ENCODE measurements at places on chromosomes 2 and 18.

- no peak for DNase-seq
Observed at GRCh38 chr18:78813156-78813555, 166.5 kb upstream of the SALL3 start.

GRCh38 chr2:215377283-215377682 is 58.6 kb downstream of the FN1 start:
- no peak for DNase-seq

- no peak for DNase-seq
Observed at GRCh38 chr2:183543222-183543621, 419.0 kb downstream of the NUP35 start.

DNA sequence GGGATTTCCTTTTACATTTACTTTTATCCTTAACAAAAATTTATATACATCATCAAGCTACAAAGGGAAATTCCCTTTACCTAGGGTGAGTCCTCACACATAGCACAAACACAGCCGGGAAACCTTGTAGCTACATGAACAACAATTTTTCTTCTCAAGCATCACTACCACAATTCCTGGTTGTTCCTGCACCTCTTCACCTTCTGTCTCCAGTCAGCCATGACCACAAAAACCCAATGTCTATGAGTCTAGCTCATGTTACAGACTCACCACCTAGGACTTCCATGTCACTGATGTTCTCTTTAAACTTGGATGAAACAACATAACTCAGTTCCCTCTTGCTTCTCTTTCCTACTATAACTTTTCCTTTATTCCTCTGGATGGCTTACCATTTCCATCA is 460.4 kb downstream of the MBD2 start:
- no peak for DNase-seq

GRCh38 chr2:224786848-224787247 is 70.7 kb upstream of the CCDC195 start:
- no peak for DNase-seq

- no peak for DNase-seq
Observed at GRCh38 chr2:215879977-215880940, 133.1 kb downstream of the MREG start.

DNA sequence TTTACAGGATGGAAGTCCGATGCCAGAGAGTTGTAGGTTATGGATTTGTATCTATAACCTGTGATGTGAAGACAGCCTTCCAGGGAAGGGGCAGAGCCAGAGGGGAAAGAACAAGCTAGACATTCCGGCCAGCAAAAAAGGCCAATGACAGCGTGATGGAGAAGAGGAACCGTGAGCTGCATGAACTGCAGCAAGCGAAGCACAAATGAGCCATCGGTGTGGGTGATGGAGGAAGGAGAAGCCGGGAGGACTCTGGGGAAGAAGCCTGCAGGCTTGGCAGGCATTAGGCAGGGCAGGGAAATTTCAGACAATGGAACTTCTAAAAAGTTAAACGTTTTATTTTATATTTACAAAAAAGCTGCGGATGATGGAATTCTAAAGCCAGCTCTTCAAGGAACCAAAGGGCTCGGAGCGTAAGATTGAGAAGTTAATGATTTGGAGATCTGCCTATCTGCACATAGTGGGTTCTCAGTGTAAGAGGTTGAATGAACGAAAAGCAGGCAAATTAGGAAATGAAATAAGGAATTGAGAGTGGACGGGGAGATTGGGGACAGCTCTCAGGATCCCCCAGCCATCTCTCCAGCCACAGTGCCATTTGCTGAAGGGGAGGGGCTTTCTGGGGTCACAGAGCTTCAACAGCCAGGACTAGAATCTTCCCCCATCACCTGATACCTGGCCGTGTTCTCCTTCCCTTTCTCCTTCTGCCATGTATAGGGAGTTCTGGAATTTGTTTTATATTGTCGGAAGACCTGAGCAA is 28.4 kb downstream of the NGEF start:
- no peak for DNase-seq

DNA sequence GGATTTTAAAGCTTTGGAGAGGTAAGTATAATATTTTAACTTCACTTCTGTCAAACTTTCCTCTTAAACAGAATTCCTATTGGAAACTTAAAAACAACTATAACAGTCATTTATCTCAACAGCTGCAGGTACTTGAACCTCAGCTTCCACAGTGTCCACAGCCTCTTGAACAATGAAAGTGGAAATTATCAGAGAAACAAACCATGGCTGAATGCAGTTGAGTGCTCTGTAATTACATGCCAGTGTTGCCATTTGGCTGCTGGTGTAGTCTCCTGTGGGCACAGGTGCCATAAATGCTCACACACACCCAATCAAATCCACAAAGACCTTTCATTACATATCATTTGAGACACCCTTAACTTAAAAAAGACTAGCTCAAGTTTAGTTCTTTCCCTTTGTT is 125.1 kb downstream of the CPS1 start:
- DNase-seq: no peak

DNA sequence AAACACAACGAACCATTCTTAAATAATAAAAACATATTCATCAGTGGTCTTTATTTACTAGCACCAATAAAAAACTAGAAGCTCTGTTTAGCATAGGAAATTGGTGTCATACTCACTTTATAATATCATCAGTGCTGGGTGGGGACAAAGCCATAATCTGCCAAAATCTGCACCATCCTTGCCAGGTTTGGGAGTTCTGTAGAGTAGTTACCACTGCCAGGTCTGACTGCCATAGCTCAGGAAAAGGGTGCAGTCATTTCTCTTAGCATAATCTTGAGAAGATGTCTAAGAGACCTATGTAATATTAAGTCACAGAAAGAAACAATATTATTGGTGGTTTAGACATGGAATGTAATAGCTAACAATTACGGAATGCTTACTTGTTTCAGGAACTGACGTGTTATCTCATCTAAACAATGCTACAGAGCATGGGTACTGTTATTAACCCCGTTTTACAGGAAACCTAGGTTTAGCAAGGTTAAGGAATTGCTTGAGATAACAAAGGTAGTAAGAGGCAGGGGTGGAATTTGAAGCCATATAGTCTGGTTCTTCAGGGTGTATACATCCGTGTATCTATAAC is 1.6 kb upstream of the MARCHF7 start:
- no peak for DNase-seq

DNA sequence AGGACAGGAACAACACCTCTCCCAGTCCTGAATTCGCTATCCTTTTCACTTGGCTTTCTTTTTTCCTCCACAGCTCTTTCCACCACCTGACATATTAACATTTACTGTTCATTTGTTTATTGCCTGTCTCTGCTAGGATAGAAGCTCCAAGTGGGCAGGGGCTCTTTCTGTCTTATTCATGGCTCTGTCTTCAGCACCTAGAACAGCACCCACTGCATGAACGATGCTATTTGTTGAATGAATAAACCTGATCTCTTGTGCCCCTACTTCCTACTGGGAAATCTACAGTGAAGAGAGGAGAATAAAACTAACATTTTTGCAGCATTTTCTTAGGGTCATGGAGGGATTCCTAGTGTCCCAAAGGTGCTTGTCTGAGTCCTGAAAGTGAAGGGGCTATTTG is 24.4 kb upstream of the GAREM2 start:
- DNase-seq: no peak

- no peak for DNase-seq
Observed at GRCh38 chr2:36727550-36727949, 31.0 kb downstream of the VIT start.

DNA sequence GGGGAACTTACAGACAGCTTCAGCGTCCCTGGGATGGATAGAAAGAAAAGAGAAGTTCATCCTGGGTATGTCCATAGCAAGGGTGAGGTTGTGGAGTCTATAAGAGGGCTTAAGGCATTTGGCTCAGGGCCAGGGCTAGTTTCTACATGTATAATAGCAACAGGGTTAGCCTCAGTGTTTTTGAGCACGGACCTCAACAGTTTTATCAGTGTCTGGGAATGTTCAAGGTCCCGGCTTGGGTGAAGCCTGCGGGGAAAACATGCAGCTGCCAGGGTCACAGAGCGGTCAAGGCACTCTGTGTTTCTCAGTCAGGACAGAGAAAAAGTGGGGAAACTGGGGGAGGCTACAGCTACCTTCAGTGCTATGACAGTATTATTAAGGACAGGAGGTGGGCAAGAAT is 427.7 kb upstream of the HS6ST1 start:
- no peak for DNase-seq

GRCh38 chr2:43406651-43407279 is 180.4 kb upstream of the ZFP36L2 start:
- DNase-seq: no peak

- no peak for DNase-seq
Observed at GRCh38 chr2:239589270-239589825, 188.5 kb upstream of the HDAC4 start.

DNA sequence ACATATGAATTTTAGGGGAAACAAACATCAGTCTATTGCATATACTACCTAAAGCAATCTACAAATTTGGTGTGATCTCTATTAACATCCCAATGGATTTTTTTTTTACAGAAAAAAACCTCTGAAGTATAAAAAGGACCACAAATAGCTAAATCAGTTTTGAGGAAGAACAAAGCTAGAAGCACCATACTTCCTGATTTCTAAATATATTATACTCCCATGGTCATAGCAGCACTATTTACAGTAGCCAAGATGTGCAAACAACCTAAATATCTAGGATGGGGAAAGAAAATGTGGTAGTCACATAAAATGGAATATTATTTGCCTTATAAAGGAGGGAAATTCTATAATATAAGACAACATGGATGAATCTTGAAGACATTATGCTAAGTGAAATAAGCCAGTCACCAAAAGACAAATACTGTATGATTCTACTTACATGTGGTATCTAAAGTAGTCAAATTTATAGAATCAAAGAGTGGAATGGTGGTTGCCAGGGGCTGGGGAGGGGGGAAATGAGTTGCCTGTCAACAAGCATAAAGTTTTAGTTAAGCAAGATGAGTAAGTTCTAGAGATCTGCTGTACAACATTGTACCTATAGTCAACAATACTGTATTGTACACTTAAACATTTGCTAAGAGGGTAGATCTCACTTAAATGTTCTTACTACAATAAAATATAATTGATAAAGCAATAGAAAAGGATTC is 17.6 kb upstream of the CASP8 start:
- DNase-seq: no peak

- no peak for DNase-seq
Observed at GRCh38 chr2:239731998-239732665, 293.0 kb downstream of the NDUFA10 start.

DNA sequence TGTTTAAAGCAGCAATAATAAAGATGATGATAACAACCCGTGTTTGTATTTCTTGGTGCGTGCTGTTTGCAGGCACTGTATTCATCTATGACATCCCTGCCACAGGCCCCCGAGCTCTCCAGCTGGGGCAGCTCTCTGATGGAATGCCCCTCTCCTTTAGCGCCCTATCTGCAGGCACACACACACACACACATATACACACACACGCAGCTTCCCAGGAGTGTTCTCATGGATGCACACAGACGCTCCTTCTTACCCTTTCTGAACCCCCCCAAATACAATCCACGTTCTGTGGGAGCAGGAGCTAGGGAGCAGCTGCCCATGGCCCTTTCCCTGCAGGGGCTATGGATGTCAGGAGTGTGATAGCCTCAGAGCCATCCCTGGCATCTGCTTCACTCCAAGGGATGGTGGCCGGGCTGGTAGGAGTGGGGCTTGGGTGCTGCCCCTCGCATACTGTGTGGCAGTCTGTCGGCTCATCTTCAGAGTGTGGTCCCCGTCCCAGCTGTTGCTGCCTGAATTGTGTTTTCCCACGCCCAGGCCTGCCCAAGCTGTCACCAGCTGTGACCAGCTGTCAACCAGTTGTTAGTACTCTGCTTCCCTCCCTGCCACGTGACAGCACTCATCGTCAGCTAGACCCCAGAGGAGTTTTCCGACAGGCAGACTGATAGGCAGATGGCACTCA is 50.8 kb upstream of the MYCN start:
- no peak for DNase-seq

DNA sequence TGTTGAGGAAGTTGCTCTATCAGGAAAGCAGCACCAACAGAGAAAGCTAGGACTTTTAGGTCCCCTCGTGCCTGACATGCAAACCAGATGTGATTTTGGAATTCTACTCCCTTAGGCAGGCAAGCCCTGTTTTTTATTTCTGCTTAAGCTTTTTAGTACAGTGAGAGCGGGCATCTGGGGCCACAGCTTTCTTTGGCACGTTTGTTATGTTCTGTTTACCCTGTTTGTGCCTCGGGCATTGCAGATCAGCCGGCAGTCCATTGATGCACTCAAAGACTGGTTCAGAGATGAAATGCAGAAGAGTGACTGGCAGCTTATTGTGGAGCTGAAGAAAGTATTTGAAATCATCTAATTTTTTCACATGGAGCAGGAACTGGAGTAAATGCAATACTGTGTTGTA is 61.9 kb downstream of the EIF5B start:
- no peak for DNase-seq

DNA sequence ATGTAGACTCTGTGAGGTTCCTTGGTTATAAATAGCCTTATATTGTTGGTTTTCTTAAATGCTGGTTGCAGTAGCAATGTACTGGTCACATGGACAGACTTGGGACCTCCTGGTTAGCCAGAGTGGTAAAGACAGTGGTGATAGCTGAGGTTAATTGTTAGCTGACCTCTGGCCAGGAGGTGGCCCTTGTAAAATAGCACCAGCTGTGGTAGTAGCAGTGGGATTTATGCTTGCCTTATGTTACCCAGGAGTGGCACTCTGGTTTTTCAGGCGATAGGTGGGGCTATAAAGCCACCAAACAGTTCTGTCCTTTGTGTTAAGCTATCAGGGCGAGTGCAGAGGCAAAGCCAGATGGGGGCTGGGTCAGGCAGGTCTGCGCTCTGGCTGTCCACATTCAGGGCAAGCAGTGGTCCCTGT is 94.8 kb upstream of the SRD5A2 start:
- no peak for DNase-seq

- no peak for DNase-seq
Observed at GRCh38 chr2:223007531-223007930, 44.5 kb upstream of the KCNE4 start.

DNA sequence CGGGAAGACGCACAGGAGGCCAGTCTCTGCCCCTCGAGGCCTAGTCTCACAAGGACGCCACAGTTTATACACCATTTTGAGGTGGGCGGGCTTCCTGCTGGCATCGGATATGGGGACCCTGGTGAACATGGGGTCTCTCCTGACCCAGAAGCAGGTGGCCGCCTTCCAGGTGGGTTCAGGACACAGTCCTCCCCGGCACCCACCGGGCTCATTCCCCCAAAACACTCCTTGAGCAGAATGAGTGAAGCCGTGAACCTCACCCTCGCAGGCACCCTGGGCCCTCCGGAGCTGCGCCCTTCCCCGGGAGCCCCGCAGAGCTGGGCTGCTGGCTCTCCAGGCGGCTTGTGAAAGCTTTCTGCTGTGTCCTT is 6.5 kb downstream of the NFATC1 start:
- DNase-seq: no peak

DNA sequence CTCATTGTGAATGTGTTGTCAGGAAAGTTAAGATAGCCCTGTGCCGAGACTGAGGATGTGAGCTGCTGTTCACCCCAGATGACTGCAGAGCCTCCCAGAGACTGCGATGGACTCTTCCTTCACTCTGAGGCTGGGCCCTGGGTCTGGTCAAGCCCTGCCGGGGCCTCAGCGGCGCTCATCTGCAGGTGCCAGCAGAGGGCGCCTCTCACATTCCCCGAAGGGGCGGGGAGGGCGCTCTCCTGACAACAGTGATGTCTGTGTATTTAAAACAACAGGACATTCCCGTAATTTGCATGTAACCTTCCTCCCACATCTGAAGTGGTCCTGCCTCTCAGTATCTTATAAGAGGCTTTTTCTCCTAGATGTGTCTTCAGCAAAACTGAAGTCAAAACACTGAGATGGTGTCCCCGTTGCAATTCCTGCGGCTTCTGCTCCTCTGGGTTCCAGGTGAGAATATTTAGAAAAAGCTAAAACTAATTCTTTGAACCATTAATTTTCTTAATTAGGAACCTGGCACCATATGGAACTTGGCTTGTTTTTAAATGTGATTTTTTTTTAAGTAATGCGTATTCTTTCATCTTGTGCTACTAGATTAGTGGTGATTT is 1377.9 kb downstream of the RPIA start:
- DNase-seq: no peak
